ENCODE measurements at places on chromosomes 7 and 10.

- no peak for DNase-seq
These were observed at the start of gene SNCG for GRCh38 chr10:86958116-86958900. SNCG (plus strand) TSS chr10:86958599; CDS start chr10:86958698, 99 bp downstream.

DNA sequence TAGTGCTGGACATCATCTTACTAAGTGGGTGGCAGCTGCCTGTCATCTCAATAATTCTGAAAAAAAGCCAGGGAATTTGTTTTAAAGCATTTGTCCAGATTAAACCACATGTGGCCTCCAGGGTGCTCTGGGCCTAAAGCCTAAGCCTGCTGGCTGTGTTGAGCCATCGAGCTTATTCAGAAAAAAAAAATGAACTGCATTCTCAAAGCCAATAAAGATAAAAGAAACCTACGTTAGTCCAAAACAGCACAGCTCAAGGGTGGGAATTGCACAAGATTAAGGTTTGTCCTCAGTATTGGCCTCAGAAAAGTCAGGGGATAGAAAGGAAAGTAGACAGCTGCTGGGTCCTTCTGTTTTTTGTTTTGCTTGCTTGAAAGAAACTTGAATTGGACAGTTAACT lies 22.6 kb upstream of the PRTFDC1 start:
- no peak for DNase-seq

- no peak for DNase-seq
These were observed 168.7 kb downstream of the TAX1BP1 start for GRCh38 chr7:27908534-27909165.

- no peak for DNase-seq
These were observed 14.6 kb upstream of the INSYN2A start for GRCh38 chr10:127210936-127211466.

GRCh38 chr7:65980478-65981250 lies 1.3 kb downstream of the GUSB start:
- DNase-seq, result peak; percentile 27

DNA sequence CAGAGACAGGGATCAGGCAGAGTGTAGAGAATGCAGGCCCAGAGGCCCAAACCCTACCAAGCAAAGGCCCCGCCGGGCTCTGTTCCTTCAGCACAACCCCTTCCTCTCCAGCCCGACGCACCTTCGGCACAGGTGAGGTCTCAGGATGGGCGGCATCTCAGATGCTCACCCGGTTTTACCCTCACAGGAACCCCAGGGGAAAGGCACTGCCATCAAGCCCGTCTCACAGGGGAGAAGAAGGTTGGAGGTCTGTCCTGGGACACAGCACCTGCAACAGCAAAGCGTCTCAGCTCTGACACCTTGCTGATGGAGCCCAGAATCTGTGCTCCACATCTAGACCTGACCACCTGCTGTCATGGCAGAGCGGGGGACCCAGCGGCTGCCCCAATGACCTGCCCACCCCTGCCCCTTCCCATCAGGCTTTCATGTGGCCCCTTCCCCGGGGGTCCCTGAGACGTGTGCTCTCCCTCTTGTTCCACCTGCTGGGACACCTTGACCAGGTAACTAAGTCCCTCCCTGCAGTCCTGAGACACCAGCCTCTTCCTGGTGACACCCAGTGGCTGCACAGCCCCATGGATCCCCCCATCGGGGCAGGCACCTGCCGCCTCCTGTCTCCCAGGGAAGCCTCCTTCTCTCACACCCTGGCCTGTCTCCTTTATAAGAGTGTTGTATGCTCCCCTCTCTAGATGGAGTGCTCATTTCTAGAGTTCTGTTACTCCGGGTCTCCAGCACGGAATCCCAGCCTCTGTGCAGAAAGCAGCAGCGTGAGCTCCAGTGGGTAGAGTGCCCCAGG lies 315.6 kb downstream of the DNAJB6 start:
- no peak for DNase-seq

DNA sequence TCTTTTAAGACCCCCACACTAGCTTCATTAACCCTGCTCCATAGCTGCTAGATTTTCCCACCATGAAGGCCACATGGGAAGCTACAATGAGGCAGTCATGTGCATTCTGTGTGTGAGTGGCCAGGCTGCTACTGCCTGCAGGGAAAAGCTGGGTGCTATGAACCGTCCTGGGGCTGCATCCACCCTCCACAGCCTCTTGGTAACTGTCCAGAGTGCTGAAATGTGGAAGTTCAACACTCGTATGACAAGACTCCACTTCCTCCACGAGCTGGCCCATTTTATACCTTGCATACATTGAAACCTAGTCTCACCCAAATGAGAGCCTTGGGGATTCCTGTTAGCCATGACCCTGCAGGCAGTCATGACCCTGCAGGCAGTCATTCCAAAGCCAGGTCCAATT lies 59.4 kb downstream of the CUZD1 start:
- DNase-seq, result no peak

DNA sequence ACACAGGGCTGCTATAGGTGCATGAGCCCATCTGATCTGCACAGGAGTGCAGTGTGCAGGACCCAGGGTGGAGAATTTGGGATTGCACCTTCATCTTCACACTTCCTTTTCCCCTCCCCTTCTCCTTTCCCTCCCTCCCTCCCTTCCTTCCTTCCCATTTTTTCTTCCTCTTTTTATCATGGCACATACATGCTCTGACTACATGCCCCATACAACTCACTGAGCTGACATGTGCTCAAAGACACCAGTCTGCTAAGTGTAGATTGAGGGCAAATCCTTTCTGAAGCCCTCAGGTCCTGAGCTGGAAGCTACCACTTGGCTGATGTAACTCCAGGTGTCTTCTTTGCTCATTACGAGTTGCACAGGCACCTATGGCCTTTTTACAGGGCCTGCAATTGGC lies 365.3 kb upstream of the ZNF32 start:
- no peak for DNase-seq

DNA sequence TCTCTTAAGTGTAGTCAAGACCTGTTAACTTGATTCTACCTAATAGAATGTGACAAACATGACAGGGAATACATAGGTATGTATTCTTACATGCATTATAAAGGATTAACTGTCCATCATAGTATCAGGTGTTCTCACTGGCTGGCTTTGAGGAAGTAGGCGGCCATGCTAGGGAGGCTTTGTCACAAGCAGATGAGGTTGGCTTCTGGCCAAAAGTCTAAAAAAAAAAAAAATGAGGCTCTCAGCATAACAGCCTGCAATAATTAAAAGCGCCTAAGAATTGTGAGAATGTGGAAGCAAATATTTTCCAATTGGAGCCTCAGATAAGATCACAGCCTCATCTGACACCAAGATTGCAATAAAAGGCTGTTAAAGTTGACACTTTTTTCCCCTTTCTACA lies 1256.8 kb upstream of the SORCS1 start:
- DNase-seq, result no peak

- no peak for DNase-seq
These were observed 23.6 kb upstream of the ZRANB1 start for GRCh38 chr10:124918191-124918830.

- DNase-seq, result no peak
These were observed 42.3 kb upstream of the MSRB2 start for GRCh38 chr10:23053036-23053435.

GRCh38 chr10:44339218-44339617 lies 45.7 kb downstream of the CXCL12 start:
- no peak for DNase-seq

- no peak for DNase-seq
These were observed 81.5 kb upstream of the LRRTM3 start for GRCh38 chr10:66844176-66844942.

DNA sequence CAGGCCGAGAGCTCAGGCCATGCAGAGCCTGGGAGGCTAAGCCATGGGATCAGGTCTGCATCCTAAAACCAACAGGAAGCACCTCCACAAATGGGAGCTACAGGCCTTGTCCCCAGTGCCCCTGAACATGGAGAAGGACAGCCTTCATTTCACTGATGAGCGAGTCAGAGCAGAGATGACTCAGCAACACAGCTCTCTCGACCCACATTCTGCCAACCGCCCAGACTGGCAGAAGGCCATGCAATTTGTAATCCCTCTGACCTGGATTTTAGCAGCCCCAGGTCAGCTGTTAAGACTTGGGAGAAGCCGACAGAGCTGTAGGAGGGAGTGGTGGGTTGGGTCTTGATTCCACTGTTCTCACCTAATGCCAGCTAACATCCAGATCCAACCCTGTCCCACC lies 25.5 kb downstream of the VOPP1 start:
- DNase-seq, result no peak

- DNase-seq, result no peak
These were observed 5.8 kb downstream of the ELFN1 start for GRCh38 chr7:1675673-1676549.

DNA sequence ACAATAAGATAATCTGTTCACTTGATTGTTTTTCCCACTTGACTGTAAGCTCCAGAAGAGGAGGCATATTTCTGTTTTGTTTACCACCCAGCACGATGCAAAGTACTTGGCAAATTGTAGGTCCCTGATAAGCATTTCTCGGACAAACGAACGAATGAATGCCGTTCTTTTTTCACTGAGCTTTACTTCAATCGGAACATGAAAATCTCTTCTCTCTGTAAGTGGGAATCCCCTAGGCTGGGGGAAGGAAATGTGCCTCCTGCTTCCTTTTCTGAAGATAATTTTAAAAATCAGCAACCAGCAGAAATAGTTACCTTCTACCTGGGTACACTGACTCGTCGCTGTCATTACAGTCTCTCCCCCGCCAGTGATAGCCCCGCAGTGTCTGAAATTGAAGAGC lies 102.9 kb downstream of the AOAH start:
- no peak for DNase-seq

DNA sequence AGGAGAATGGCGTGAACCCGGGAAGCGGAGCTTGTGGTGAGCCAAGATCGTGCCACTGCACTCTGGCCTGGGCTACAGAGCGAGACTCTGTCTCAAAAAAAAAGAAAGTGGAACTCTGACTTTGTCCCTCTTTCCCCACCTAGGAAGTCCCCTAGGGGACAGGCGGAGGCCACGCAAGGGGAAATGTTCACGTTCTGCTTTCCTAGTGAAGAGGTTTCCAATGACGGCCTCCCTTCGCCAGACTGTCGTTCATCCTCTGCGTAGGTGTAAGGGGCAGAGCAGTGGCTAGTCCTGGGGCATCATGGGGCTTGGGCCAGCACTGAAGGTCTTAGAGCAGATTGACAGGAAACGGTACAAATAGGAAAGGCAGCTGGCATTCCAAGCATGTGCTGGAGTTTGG lies 30.6 kb downstream of the SUFU start:
- no peak for DNase-seq

DNA sequence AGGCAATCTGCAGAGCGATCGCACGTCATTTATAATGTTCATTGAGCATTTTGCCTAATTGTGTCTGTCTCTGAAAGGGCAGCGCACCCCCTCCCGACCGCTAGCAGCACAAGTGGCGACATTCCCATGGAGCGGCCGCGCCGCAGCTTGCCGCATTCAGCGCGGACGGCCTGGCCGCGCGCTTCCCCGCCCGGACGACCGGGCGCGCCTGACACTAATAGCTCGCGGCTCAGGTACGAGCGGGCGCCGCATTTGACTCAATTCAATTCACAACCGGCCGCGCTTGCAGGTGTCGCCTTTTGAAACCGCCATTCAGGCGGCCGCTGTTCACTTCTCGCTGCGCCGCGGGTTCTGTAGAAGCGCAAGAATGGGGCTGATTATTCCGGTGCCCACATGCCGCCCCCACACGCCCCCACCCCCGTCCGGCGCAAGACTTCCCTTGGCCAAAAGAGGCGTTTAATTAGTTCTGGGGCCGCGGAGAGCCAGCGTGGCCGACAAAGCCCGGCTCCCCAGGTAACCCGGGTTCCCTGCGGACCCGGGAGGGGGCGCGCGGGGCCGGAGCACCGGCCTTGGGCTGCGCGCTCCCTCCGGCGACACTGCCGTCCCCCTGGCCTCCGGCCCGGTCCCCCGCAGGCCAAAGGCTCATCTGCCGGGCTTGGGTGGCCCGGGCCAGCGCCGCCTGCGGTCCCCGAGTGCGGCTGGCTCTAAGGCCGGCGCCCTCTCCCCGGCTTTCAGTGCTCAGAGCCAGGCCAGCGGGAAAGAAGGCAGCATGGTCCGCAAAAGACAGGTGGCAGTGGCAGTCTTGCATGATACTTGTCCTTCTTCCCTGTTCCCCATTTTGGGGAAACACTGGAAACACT lies 18.7 kb upstream of the PTF1A start:
- DNase-seq, result no peak

GRCh38 chr7:119888251-119888650 lies 384.7 kb upstream of the KCND2 start:
- DNase-seq, result no peak
